Stimulated activated CD8-positive, alpha-beta memory T cell treated with anti-CD3 and anti-CD28 coated beads, Interleukin-4, amount 100 ng/mL, for 4 hours (primary cell): ENCODE measurements at places on chromosomes 3 and 15.

GRCh38 chr3:30368978-30369377, 237.4 kb upstream of the TGFBR2 start:
- no peak for DNase-seq

DNA sequence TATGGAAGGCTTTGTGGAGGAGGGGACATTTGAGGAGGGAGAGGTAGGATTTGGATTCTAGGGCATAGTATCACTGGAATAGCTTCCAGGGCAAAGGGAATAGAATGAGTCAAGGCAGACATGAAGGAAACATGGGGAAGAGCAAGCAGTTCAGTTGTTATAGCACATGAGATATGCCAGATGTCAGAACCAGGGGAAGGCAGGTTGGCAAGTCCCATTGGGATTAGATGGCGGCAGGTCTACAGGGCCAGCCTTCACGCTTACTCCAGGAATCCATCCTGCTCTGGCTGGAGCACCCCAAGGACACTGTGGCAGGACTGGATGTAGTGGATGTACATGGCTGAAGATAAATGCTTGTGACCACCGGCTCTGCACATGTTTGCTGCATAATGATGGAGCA, 120.4 kb upstream of the ST8SIA2 start:
- no peak for DNase-seq

GRCh38 chr15:22253676-22254408, 173.5 kb downstream of the OR4M2 start:
- no peak for DNase-seq

GRCh38 chr15:41558400-41559238, at the start of gene TYRO3:
TSS of gene TYRO3 (plus strand) at chr15:41559212. CDS start at chr15:41559258, 46 bp downstream.
- peak; percentile 29 for DNase-seq

- no peak for DNase-seq
These were observed 11.7 kb downstream of the EBLN2 start for GRCh38 chr3:73073091-73073707.

GRCh38 chr15:88258093-88258641, 1.6 kb upstream of the NTRK3 start:
- no peak for DNase-seq

- DNase-seq = no peak
These were observed 117.4 kb downstream of the TIGIT start for GRCh38 chr3:114411190-114411668.

DNA sequence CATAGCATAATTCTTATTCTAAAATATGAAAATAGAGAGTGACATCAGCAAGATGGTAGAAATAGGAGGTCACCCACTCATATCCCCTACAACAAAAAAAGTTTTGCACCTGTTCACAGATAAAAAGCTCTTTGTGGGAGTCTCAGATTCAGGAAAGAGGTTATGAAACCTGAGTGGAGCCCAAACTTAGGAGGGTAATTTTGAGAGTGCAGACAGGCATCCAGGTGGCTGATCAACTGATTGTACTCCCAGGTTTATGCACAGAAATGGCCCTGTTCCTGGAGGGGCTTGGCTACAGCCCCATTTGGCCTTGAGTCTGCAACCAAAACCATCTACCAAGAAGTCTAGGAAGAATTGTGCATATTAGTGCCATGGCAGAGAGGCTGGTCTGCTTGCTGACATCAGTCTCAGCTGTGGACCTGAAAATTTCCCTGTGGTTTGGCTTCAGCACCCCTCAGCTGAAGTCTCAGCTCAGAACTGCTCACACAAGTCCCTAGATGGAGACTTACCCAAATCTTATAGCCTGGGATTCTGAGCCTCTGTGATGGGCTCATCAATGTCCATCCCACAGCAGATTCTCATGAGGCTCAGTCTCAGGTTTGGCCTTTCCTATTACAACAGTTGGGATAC, 291.6 kb downstream of the IL20RB start:
- DNase-seq = no peak

DNA sequence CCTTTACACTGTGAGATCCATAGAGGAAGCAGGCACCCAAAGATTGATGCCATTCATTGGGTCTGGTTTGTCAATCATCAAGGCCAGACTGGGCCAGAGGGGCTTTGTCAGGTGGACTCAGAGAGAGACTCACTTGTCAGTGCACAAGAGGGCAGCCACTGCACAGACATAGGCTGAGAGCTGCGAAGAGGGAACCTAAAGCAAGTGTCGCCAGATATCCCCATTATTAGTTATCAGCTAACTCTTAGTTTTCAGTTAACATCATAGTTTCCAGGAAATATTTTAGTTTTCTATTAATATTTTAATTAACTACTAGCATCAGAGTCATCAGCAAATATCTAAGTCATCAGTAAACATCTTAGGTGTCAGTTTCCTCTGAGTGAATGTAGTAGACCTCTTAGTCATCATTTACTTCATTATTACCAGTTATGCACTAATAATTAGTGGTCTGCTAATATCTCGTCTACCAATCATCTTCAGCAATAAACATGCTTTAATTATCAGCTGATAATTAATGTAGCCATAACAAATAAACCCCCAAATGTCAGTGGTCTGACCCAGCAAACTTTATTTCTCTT, 41.7 kb upstream of the LIMD1 start:
- DNase-seq = no peak

- no peak for DNase-seq
These were observed 44.6 kb downstream of the GASK1A start for GRCh38 chr3:43023746-43024145.

GRCh38 chr15:85406916-85407315, 26.5 kb downstream of the AKAP13 start:
- no peak for DNase-seq

- no peak for DNase-seq
These were observed 116.2 kb downstream of the CHSY1 start for GRCh38 chr15:101135532-101136166.

GRCh38 chr3:170826047-170826446, 43.9 kb downstream of the RPL22L1 start:
- DNase-seq = no peak

DNA sequence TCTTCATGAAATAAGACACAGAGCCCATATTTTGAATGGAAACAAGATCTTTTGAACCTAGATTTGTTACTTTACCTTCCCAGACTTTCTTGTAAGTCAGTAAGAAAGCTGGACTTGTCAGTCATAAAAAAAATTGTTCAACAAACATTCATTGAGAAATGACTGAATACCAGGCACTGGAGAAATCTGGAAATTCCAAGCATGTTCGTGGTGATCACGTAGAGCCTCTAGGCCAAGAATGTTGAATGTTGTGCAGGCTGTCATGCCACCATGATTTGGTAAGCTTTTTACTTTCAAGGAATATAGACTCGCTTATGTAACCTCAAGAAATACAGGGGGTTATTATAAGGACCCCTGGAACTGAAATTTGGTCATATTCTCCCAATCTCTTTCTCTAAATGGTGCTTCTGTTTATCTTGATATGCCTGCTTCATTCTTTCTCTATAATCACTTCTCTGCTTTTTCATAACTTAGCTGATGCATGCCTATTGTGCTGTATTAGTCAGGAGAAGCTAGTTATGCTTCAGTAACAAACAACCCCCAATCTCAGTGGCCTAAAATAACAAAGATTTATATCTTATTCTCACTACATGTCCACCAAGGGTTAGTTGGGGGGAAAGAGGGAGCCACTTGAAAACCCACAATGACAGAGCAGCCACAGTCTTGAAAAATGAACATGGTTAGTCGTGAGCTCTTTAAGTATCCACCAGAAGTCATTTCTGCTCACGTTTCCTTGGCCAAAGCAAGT, 3.4 kb upstream of the TPM1 start:
- no peak for DNase-seq

DNA sequence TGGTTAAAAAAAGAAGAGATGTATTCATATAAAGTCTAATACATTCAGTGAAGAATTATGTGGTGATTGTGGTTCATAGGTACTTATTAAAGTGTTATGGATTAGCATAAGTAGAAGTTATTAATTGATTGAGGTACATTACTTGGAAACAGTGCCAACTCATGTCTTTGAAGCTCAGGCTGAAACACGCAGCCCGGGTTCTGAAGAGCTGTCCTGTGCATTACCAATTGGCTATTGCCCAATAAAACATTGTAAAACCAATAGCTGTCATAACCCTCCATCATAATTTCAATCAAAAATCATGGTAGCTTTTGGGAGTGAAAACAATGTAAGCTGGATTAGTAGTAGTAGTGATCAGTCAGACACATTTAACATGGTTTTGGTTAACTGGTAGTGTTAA, 560.1 kb downstream of the MCTP2 start:
- DNase-seq = no peak

DNA sequence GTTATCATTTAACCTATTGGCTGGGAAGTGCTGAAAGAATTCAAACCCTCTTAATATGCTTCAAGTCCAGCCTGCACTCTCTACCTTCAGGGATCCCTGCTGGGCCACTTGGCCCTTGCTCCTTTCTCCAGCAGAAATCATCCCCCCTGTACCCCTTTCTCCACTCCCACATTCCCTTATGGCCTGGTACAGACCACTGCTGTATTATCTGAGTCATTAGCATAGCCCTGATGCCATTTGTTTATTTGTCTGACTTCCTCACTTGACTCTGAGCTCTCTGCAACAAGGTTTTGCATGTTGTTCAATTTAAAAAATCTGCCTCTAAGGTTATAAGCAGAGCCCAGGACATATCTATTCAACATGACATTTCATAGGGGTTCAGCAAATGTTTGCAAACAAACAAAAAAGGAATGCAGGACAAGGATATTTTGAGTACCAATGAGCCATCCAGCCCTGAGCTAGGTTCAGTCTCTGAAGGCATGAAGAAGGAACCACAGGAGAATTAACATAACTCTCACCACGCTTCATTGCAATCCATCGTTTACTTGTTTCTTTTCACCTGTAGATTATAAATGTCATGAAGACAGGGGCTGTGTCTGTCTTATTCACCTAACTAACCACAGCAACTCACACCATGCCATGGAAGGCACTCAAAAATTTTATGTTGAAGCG, 26.6 kb upstream of the HES1 start:
- DNase-seq = no peak

DNA sequence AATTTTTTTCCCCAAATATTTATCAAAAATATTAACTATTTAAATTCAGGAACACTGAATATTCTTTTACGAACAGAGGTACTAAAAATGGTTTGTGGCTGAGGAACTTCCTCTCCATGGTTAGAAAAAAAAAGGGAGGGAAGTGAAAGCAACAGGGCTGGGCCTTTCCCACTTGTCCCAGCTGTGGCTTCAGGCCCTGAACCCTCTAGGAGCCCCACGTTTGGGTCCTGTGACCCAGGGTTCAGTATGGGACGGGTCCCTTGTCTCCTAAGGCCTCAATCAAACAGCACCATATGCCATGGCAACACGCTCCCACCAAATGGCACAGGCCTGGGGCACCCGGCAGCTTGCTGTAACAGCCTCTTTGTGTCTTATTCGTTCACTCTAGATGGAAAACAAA, 32.4 kb downstream of the POC1A start:
- DNase-seq = no peak

GRCh38 chr3:197505796-197506548, 49.8 kb downstream of the BDH1 start:
- no peak for DNase-seq

DNA sequence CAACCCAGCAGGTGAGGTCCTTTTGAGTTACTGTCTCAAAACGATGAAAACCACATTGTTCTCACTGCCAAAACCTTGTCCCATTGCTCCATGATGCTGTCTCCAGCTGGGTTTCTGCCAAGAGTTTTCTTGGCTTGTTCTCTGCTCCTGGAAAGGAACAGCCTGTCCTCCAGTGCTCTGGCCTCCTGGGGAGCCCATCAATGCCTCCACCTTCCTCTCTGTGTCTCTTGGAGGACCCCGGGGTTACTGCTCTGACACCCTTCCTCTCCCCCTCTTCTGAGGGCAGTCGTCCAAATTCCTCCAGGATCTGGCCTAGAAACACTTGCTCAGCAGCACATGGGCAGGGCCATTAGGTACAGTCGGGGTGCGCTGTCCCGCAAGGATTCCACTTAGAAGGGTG, 63.9 kb upstream of the RGMA start:
- no peak for DNase-seq

- DNase-seq = peak; percentile 20
These were observed 24.1 kb upstream of the SACM1L start for GRCh38 chr3:45665101-45665572.

- no peak for DNase-seq
These were observed 43.3 kb downstream of the CYFIP1 start for GRCh38 chr15:22936577-22937472.

- DNase-seq = no peak
These were observed 23.8 kb upstream of the OXTR start for GRCh38 chr3:8793242-8793641.

- no peak for DNase-seq
These were observed 28.7 kb upstream of the HCN4 start for GRCh38 chr15:73397461-73397860.

GRCh38 chr15:65066001-65066634, 1.7 kb downstream of the RASL12 start:
- no peak for DNase-seq

DNA sequence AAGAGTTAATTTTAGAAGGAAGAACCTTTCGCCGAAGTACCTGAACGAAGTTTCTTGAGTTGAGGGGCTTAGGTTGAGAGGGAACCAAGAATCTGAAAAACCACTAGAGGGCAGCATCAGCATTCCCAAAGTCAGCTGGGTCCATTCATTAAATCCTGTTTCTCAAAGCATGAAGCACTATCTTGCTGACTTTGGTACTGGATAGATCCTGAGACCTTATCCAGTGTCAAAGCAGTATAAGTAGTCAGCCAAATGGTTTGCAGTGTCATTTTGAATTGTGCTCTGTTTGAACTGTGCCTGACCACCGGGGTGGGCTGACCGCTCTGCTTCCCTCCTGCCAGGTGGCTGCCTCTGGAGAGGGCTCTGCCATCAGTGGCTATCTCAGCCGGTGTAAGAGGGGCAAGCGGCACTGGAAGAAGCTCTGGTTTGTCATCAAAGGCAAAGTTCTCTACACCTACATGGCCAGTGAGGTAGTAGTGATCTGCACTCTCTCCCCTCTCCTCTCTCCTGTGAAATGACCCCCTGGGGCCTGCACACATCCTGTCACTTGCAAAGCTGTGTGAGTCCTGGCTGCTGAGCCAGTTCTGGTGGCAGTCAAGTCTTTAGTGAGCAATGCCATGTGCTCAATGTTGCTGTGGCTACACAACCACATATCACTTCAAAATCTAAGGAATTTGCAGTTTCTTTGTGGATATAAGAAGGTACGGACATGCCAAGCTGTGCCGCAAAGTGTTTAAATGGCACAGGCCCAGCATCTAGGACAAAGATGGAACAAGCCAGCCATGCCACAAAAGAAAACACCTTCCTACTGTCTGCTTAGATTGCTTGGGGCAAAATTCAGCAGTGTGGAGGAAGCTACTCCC, 21.4 kb upstream of the NR2C2 start:
- no peak for DNase-seq
